Activated T-helper 2 cell treated with anti-CD3 and anti-CD28 coated beads, Interferon-gamma antibody, Interleukin-2, Interleukin-4, amounts not matched to agents 10 μg/mL and 5 μg/mL and 100 μg/mL, durations not matched to agents 14 hours and 24 hours and 36 hours (primary cell): ENCODE measurements at places on chromosomes 11 and 22. TPM values are rescaled to one million over a fixed set of nuclear protein-coding genes. Genes with fewer than 3 reads are reported as not detected.

GRCh38 chr11:67561971-67562619 is 21.5 kb upstream of the GSTP1 start:
- no peak for DNase-seq

- DNase-seq, result no peak
These were observed 390.2 kb downstream of the LUZP2 start for GRCh38 chr11:24886880-24887619.

DNA sequence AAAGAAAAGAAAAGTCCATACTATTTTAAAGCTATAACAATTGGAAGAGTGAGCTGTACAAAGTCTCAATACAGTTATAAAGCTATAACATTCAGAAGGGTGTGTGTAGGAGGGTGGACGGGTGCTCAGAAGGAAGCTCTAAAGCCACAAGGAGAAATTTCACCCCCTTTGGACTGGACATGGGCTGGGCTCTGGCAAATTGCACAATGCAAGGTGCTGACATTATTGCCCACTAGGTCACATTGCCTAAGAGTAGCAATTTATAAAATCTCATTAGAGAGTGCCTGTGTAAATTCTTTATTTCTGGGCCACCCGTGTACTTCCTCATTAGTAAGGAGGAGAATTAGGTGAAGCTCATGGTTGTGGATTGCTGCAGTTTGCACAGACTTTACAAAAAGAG is 5.7 kb upstream of the APOBEC3A start:
- no peak for DNase-seq

GRCh38 chr22:20970939-20971657 is 4.0 kb downstream of the AIFM3 start:
- no peak for DNase-seq

GRCh38 chr22:26322179-26322905 is 106.7 kb upstream of the ASPHD2 start:
- DNase-seq, result no peak

GRCh38 chr22:37266581-37267134 is 15.7 kb upstream of the CYTH4 start:
- no peak for DNase-seq

DNA sequence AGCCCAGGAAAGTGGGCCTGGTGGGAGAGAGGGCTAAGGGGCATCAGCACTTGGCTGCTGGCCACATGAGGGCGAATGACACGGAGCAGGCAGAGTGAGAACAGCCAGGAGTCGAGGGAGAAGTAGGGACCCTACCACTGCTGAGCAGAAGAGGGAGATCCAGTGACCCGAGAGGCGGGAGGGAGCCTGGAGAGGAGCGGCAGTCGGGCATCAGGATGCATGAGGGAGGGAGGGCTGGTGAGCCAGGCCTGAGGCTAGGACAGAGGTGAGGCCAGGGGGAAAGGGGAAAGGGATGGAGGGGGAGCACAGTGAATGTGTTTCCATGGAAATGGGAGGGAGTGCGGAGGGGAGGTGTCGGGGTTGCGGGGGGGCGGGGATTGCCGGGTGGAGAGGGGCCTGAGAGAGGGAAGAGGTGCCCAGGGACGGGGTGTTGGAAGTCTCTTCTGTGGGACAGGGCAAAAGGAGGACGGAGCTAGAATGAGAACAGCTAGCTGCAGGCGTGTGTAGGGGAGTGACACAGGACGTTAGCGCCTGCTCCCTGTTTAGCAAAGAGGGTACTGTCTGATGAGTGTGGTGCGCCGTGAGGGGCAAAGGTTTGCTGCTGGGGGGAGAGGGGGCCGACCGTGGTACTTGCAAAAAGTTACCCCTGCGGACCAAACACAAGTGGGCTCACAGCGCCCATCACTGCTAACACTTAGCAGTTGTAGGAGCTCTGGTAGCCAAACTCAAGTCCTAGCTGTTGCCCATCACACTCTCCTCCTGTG is 37.1 kb upstream of the WNT11 start:
- no peak for DNase-seq

DNA sequence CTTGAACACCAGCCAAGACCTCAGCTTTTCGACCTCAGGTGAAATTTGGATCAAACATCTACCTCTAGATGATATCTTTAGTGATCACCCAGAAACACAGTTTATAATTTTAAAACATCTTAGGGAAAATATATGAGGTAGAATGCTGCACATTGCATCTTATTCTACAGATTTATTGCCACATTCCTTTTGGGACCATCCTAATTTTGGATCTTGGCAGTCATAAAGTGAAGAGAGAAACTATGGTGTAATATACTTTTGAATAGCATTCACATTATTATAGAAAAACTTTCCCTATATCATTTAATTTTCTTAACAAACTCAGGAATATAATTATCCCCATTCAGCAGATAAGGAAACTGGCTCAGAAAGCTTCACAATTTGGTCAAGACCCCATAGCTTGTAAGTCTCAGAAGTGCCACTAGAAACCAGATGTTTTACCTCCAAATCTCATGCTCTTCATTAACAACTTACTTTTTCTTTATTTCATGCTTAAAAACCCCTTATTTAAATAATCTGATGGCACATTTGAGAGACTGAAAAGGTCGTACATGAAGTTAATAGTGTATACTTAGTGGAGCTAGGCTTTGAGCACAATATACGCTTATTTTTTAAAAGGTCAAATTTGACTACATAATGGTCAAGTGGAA is 199.2 kb upstream of the CTSC start:
- no peak for DNase-seq

DNA sequence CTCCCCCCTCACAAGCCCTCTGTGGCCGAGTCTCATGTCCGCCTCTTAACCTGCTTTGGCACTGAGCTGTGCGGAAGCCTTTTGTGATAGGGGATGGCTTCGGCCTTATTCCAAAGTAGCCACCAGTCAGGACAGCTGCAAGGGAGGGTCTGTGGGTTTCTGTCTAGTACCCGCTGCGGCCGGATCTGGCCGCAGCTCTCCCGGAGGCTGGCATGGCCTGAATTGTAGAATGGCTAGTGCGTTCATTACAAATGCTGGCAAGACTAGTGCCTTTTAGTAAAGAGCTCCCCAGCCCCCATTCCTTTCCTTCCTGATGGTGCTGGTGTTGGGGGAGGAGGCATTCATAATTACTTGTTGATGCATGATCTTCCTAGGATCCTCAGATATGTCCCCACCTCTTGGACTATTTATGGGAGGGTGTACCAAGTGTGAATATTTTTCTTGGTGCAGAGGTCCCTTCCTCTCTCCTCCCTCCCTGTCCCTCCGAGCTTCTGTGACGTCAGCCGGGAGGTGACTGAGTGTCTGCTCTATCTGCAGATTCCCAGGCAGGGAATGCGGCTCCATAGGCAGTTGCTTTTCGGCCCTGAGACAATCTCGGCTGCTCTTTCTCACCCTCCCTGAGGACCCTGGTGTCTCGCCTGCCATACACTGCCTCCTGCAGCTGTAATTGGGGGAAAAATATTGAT is 108.7 kb upstream of the E2F8 start:
- DNase-seq, result no peak

YPEL4 gene
- 0.37 and 0.64 TPM in 2 replicates for total RNA-seq

MN1 gene
- 0.09 and 0.16 TPM in 2 replicates for total RNA-seq

KCNK7 gene
- total RNA-seq, result 0.78 and 2.0 TPM in 2 replicates
